ENCODE measurements at places on chromosomes 13 and 19.
A peak's percentile ranks its signal among the peaks of the same experiment; 100 is the strongest.

DNA sequence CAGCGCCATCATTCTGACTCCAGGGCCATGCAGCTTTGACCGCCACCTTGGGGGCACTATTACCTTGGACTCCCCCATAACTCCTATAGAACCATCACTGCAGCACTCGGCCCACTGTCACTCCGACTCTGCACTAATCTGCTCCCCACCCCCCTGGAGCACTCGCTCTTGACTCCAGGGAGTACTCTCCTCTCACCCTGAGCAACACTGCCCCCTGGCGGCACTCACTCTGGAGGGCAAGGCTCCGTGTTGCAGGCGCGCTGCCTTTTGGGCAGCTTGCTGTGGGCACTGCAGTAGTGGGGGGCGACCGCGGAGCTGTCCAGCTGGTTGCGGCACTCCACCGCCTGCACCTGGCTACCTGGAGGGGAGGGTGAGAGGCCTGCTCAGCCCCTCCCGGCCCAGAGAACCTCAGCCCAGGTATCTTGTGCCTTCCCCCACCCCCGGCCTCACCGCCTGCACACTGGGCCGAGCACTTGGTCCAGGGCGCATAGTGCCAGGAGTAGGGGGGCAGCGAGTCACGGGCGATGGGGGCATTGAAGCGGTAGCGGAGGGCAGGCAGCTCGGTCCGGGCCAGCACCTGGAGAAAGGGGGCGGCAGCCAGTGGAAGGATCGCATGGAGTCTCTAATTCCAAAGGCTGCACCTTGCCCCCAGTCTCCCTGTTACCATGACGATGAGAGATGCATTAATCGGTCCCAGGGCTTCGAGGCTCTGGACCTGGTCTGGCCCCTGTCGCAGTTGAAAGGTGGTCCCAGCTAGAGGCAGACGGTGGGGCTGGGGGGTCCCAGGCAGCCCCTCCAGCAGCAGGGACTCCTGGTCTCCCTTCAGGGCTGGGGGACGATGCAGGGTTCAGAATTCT, 8.9 kb upstream of the MYO1F start:
- DNase-seq = peak; percentile 54

DNA sequence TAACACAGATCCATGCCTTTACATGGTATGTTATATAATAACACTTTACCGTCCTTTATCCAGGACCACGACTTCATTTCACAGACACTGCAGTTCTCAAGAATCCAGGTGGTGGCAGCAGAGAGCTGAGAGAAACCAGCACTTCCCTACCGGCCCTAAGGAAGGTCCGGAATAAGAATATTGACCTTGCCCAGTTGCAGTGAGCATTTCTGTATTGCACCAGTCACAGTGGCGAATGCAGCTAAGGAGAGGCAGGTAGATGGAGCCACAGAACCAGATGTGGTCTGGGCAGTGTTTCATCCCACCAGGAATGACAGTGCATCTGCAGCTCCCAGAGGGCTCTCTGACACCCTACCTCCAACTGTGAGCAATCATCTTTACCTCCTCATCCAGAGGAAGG, 44.6 kb downstream of the ZNF787 start:
- DNase-seq = peak; percentile 16

GRCh38 chr13:101262306-101262705, 154.0 kb downstream of the NALCN start:
- no peak for DNase-seq

GRCh38 chr19:27762933-27763332, 1450.0 kb downstream of the UQCRFS1 start:
- DNase-seq = no peak

DNA sequence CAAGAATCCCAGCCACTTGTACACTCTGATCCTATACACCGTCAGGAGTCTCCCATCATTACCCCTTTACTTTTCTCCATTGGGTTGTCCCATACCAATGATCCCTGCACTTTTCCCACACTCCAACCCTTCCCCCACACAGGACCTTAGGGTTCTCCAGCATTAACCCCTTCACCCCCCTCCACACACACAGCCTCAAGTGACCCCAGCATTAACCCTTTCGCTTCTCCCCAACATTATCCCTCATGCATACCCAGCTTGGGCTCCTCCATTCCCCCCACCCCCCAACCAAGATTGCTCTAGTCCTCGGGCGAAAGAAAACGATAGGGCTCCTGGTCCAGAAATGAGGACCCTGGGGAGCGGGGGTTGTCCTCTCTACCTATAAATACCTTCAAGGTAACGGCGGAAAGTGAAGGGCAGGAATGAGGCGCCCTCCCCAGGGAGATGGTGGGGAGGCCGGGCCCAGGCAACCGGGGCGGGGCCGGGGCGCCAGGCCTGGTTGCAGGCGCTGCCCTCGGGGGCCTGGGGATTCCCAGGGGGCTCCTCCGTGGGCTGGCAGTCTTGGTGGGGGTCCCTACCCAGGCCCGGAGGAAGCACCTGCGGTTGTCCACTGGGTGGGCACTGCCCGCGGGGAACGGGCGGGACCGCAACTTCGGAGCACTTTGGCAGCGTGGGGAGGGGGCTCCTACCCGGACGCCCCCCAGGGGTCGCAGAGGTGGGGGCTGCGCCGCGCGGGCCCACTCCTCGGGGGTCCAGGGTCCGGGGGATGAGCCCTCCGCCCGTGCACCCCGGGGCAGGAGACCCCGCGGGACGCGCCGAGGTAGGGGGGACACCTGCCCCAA, 757 bp downstream of the WIZ start:
- DNase-seq = no peak

DNA sequence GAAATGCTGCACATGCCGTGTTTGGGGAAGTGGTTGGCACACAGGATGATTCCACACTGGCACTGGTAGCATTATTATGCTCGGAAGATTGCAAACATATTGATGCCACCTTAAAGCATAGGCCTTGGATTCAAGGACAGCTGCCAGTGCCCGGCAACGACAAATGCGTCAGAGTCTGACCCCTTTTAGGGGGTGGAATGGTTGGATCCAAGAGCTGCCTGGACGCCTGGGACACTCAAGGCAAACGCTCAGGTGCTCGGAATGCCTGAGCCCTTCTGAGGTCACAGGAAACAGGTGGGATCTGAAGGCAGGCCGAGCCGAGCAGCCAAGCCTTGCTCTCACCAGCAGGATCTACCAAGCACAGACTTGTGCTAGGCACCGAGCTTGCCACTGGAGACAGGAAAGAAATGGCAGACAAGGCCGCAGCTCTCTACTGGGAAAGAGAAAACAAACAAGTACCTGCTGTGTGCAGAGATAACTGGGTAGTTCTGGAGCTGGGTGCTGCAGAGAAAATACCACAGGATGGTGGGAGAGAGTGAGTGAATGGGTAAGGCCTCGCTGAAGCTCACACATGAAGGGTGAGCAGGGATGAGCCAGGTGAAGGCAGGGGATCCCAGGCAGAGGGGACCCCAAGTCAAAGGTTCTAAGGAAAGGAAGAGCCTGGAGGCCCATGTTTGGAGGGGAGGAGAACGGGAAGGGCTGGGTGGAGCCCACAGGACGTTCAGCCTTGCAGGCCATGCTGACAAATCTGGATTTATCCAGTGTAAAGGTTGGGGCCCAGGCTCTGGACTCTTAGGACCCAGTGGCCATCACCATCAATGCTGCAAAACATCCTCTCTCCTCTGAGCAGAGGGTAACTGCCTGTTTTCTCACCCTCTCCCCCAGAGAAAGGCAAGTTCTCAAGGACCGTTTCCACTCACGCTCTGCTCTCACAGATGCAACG, 9.2 kb downstream of the RANBP3 start:
- no peak for DNase-seq
